ENCODE measurements at places on chromosomes 5 and 9. TPM values are rescaled to one million over a fixed set of nuclear protein-coding genes. Genes with fewer than 3 reads are reported as not detected.
A peak's percentile ranks its signal among the peaks of the same experiment; 100 is the strongest.

The KIAA0825 gene
- 5.9 TPM for total RNA-seq

DNA sequence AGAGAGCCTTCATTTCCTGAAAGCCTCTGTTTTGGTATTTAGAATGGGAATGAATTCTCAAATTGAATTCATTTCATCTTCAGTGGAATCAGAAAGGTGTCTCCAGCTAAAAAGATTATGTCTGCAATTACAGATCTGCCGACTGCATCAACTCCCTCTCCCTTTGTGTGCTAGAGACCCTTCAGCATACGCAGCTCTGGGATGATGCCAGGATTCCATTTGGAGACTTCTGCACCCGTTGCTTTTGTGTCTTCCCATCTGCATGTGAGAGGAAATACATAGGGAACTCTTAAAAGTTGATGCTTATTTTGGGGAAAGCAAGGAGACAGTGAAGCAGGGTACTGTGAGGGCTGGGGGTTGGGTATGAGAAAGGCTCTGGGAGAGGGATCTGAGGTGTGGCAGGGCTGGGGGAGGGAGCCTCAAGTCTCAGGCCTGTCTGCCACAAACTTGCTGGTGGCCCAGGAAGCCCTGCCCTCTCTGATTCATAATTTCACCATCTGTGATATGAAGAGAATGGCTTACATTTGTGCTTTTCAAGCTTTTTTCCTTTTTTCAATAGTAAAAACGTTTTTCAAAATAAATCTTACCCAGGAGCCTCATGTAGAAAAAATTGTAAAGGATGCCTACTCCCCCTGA lies 89.7 kb upstream of the SAP30L start:
- DNase-seq, result no peak

The AMBP gene
- total RNA-seq, result 0.99 TPM

The MPDZ gene
- total RNA-seq, result 27.6 TPM

The FOXD4L6 gene
- not detected for total RNA-seq

GRCh38 chr9:74413876-74414275 lies 83.3 kb upstream of the RORB start:
- no peak for DNase-seq

- no peak for DNase-seq
Observed at GRCh38 chr5:145385276-145385675, 449.9 kb downstream of the PRELID2 start.

DNA sequence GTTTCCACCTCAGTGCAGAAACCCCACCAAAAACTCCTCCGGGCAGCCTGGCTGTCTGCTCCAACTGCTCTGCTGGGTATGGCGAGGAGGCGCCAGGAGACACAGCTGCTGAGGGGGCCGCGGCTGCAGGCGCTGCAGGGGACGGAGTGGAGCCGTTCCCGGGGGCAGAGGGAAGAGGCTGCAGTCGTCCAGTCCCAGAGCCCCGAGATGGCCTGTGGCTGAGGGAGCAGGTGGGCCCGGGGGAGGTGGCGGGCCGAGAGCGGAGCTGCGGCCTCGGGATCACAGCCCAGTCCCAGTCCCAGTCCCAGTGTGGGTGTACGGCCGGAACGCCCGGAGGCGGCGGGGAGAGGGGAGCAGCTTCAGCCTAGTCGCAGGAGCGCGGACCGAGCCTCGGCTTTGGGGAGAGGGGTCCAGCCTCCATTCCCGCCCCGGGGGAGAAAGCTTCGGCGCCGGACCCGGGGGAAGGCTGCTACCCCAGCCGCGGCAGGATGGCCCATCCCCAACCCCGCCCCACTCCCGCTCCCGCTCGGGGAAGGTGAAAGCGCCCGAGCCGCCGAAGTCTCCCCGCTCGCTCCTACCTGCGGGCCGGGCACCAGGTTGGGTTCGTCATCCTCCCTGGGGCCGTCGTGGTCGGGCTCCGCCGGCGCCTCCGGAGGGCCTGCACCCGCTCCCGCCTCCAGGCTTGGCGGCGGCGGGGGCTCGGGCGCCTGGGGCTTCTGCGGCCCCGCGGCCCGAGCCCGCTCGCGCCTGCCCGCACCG lies 513 bp downstream of the FAM193B start:
- DNase-seq, result peak; percentile 61

The SLU7 gene
- 34.2 TPM for total RNA-seq

The PCDHA1 gene
- not detected for total RNA-seq

DNA sequence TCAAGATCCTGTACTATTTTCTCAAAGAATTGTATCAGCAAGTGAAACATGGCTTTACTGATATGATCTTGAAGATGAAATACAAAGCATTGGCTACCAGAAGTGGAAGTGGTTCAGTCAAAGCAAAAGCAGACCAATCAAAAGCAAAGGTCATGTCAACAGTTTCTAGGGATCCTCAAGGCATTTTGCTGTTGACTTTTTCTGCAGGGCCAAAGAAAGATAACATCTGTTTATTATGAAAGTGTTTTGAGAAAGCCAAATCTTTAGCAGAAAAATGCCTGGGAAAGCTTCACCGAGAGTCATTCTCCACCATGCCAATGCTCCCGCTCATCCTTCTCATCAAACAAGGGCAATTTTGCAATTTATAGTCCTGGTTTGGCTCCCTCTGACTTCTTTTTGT lies 90.3 kb upstream of the ACO1 start:
- DNase-seq, result no peak

All from ureter (tissue), 1 donor.